CD4-positive, alpha-beta T cell treated with Interleukin-4 for 1 hour (primary cell): ENCODE measurements at places on chromosomes 1 and 21.

GRCh38 chr1:12608311-12608957 is 9.6 kb downstream of the DHRS3 start:
- DNase-seq = no peak

DNA sequence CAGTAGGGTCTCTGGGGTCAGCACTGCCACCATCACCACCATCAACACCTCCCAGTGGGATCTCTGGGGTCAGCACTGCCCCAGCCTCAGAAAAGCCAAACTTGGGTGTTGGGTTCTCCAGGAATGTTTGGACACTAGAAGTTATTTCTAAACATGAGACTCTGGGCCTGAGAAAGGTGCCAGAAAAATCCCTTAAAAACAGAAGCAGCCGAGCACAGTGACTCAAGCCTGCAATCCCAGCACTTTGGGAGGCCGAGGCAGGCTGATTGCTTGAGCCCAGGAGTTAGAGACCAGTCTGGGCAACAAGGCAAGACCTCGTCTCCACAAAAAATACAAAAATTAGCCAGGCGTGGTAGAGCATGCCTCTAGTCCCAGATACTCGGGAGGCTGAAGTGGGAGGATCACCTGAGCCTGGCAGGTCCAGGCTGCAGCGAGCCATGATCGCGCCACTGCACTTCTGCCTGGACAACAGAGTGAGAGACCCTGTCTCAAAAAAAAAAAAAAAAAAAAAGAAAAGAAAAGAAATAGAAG is 470 bp downstream of the PTAFR start:
- no peak for DNase-seq

DNA sequence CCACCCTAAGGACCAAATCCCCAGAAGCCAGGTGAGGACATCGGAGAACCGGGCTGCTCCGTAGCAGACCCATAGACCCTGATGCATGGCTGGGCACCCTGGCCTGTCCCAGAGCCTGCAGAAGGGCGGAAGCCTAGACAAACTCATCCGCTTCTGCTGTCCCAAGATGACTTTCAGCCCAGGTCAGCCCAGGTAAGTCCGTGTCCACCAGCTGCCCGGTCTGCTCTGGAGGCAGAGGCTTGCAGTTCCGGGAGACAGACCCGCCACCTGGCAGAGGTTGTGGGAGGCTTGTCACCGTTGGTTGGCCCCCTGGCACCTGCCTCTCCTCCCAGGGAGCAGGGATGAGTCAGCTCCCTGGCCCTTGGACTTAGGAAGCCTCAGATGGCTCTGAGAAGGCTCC is 22.8 kb upstream of the POFUT2 start:
- DNase-seq = no peak

DNA sequence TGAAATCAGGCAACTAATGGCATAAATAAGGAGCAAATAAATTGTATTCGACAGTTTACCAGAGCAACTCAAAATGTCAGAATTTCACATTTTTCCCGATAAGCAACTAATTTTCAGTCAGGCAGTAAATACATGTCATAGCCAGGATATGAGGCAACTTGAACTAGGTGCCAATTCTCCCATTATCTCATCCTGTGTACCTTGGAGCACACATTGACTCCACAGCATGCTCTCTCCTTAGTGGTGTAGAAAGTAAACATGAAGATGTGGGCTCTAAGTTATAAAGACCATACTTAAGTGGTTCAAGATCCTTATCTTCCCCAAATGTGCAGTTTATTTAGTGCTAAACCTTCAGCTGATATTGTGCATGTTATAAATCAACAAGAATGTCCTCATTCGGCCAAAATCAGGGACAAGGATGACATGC is 197.8 kb downstream of the VAV3 start:
- DNase-seq = no peak

GRCh38 chr1:221987860-221988520 is 246.1 kb upstream of the DUSP10 start:
- DNase-seq = peak; percentile 12

- DNase-seq = no peak
Observed at GRCh38 chr1:208858738-208859137, 614.6 kb upstream of the PLXNA2 start.

DNA sequence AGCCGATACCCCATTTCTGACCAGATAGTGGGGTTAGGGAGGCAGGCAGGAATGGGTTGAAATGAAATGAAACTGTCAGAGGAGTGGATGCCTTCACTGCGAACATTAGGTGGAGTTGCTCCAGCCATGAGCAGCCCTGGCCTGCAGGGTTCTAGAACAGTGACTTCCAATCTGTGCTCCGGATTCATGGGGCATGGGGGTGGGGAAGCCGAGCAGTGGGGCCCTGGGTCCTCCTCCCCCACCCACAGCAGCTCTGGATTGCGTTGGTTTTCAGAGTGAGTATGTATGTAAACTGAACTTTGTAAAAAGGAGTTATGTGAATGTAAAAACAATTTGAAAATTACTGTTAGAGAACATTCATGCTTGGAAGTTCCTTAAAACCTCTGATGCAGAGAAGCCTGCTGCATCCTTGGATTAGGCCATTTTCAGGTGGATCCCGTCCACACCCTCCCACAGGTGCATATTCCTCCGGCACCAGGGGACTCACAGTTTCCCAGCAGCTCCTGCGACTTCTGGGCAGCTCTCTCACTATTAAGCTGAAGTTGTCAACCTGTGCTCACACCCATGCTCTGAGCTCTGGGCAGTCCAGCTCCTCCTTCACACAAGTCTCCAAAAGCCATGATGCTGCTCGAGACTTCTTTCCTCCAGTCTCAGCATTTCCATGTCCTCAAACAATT is 54.4 kb upstream of the EDN2 start:
- no peak for DNase-seq

DNA sequence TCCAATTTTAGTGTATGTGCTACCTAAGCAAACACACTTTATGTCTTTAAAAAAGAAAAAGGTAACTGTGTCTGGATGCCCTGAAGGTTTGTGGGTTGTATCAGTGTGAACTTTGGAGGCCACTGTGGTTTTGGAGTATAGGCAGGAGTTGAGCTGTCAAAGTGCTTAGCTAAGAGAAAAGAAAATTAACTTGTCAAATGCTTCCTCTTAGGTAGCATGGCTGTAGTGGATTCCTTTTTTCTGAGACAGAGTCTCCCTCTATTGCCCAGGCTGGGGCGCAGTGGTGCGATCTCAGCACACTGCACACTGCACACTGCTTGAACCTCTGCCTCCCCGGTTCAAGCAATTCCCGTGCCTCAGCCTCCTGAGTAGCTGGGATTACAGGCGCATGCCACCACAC is 11.2 kb upstream of the SLC41A1 start:
- DNase-seq = no peak

GRCh38 chr1:59645893-59646292 is 168.9 kb upstream of the HOOK1 start:
- DNase-seq = no peak
